ENCODE measurements at places on chromosomes 7 and 10. TPM values are rescaled to one million over a fixed set of nuclear protein-coding genes. Genes with fewer than 3 reads are reported as not detected.

The NANOS1 gene
- 0.05 TPM for total RNA-seq

The HOGA1 gene
- 66.2 TPM for total RNA-seq

The TFAM gene
- total RNA-seq: 17.2 TPM

The MSMB gene
- not detected for total RNA-seq

The ADIRF gene
- 79.3 TPM for total RNA-seq

The FANK1 gene
- not detected for total RNA-seq

The INSYN2A gene
- total RNA-seq: not detected

The EMX2 gene
- total RNA-seq: not detected

The TSPAN33 gene
- total RNA-seq: 33.7 TPM

The GDF2 gene
- 7.2 TPM for total RNA-seq

The CTAGE8 gene
- total RNA-seq: 1.4 TPM

The SUN3 gene
- not detected for total RNA-seq

- no peak for DNase-seq
Observed at GRCh38 chr7:131664570-131664969, 108.1 kb upstream of the PODXL start.

- no peak for DNase-seq
Observed at GRCh38 chr7:69095127-69095526, 503.1 kb upstream of the AUTS2 start.

- DNase-seq: no peak
Observed at GRCh38 chr10:124332426-124332825, 86.3 kb downstream of the OAT start.

DNA sequence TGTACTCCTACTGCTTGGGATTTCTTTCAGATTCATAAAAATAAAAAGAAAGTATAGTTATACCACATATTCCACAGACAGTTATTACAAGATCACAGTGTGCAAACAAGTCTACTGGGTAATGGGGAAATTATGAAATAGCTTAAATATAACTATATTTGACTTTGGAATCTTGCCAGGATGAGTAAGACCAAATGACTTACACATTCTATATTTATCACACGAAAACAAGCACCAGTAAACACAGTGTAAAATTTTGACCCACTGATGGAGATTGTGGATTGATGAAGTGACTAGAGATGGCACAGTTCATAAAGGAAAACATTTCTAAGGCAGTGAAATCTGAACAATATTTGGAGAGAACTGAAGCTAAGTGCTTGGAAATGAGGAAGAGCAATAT lies 339.7 kb downstream of the THSD7A start:
- DNase-seq: no peak

DNA sequence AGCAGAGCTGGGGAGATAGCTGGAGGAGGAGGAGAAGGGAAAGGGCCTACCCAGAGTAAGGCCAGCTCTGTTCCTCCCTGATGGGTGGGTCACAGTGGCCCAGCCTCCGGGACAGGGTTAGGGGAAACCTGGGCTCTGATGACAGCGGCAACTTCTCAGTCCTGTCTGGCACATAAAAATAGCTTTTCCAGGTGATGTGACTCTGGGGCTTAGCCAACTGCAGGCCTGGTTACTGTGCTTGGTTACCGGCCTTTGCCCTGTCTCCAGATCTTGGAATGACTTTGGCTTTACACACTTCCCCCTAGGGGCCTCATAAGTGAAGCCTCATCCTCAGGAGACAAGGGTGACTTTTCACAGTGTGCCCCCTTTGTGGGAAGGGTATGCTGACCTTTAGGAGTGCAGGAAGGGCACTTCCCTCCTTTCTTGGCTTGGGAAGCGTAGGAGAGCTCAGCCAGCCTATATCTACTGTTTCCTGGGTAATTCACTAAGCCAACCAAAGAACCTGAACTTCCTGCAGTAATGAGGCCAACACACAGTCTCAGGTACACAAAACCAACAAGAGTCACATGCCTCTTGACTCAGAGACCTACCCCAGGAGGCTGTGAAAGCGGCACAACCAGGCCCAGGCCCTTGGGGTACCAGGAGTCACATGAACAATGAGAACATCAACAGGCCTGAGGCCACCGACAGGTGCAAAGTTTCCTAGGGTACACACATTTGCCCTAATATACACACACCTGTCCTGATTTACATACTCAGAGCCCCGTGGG lies 11.7 kb upstream of the HILPDA start:
- DNase-seq: no peak

DNA sequence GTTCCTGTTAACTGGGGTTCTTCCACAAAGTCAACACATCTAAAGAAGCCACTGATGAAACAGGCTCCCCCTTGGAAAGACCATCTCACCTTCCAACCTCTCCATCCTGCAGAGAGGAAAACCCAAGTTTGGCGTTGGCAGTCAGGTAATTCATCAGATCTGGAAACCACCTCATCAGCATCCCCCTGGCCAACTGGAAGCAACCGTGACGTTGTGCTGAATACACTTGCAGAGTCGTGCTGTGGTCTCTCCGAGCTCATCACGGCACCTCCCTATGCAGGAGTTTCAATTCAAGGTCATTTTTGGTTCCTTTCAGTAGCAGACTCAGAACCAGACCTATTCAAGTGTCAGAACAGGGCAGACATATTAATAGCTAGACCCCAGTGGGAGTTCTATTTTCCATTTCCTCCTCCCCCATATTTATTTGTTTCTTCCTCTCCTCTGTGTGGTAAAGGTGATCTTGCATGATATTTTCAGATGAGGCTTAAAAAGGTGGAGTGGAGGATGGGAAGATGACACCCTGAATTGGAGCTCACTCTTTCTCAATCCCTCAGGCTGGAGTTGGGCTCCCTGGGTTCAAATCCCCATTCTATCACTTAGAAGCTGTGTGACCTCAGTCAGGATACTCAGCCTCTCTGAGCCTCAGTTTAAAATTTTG lies 149.1 kb upstream of the ADO start:
- DNase-seq: no peak

GRCh38 chr10:73879296-73880173 lies 5.2 kb upstream of the CAMK2G start:
- DNase-seq: peak; percentile 84

GRCh38 chr10:4450981-4451908 lies 374.8 kb upstream of the AKR1E2 start:
- DNase-seq: no peak

DNA sequence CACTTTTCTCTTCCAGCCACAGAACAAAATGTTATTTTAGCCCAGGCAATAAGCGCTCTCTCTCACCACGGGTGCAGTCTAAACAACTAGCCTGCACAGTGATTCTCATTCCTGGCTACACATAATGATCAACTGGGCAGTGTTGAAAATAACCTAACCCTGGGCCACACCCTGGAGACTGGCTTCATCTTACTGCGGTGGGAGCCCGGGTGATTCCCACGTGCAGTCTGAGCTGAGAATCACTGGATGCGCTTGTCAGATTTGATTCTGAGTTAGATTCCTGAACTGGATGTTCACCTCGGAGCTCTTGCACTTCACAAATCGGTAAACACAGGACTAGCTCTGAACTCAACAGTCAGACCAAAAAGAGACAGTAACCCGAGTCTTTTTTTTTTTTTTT lies 14.9 kb downstream of the ZC3HAV1 start:
- no peak for DNase-seq

GRCh38 chr7:15586266-15586665 lies 24.5 kb upstream of the AGMO start:
- DNase-seq: no peak

DNA sequence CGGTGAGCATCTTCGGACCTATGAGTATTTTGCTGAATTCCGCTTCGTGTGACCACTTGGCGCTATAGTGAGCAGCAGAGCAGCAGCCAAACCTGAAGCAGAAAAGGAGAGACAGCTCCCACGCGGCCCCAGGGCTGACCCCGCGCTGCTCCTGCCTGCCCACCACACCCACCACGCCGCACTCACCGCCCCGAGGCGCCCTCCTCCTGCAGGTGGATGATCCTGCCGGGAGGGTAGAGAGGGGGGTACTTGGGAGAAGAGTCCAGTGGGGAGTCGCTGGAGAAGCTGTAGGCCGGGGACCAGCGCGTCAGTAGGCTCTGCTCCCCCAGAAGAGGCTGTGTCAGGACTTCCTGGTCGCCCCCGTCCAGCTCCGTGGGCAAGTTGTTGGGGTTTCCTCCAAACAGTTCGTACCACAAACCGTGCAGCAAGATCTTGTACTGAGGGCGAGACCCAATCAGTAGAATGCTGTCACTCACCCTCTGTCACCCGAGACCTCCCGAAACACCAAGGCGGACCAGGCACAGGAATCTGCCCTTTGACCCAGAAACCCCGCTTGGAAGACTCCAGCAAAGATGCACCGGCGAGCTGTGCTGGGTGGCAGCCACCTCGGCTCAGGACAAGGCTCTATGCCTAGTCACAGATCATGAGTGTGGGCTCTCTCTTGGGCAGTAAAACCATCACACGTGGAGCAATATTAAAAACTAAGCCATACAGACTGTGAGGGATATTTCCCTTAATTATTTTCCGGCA lies 37.6 kb downstream of the DAGLB start:
- DNase-seq: no peak

GRCh38 chr7:13724977-13725566 lies 264.4 kb downstream of the ETV1 start:
- DNase-seq: no peak

DNA sequence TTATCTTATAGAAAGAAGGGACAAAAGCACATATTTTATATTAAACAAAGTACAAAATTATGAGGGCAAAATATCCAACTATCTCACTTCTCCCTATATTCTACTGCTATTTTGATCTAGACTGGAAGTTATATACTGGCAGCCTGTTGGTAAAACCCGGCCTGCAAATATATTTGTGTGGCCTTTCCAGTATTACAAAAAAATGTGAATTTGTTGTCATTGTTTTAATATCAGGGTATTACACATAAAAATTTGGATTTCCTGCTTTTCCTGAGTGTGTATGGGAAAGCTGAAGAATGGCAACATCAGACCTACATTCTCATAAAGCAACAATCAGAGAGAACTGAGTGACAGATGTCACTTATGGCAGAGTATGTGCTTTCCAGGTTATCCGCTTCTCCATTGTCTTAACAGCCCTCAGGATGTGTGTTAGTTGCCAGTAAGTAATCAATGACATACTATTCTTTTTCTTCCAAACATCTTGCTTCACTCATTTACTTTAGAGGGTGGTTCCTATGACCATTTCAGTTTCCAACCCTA lies 7.3 kb downstream of the SYPL1 start:
- no peak for DNase-seq

GRCh38 chr10:13371897-13372470 lies 23.9 kb upstream of the SEPHS1 start:
- DNase-seq: peak; percentile 74

GRCh38 chr10:31650010-31650409 lies 278.6 kb downstream of the ARHGAP12 start:
- no peak for DNase-seq

DNA sequence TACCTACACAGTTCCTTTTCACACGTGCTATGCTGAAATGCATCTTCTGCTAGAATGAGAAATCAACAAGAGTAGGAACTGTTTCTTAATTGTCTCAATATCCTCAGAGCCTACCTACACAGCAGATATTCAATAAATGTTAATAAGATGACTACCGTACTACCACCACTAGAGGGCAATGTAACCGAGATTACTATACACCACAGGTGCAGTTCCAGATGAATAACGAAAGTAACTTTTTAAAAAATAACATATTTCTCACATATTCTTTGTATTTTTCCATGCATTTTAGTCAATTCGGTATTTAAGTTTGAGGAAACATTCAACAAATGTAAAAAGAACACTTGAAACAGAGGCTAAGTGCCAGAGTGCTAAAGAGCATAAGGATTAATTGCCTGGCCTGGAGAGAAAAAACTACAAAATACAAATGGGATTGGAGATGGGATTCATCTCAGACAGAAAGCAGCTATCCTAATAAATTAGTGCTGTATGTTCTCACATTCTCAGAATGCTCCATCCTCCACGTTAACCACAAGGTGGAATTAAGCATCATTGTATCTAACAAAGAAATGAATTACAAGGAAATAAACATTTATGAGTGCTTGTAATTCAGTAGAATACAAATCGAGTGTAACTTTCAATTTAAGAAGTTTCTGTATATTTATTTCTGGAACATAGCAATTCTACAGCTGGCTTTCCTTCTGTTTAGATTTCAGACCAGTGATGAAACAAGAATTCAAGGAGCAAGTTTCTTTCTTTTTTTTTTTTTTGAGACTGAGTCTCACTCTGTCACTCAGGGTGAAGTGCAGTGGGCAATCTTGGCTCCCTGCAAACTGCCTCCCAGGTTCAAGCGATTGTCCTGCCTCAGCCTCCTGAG lies 20.3 kb upstream of the HECTD2 start:
- no peak for DNase-seq

DNA sequence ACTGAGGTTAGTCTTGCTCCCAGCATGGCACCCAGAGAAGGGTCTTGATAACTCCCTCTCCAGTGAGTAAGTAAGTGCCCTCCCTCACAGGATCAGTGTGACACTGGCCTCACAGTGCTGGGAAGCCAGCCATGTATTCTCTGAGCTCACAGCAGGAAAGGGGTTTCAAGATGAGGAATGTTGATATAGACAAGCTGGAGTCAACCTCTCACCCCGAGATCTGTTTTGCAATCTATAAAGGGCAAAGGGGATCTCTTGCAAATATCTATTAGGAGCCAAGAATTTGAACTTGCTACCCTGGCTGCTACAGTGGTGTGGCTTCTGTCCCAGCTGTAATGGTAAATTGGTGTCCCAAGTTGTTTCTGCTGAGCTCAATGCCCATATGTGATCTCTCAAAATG lies 70.2 kb upstream of the ADAM12 start:
- DNase-seq: no peak

DNA sequence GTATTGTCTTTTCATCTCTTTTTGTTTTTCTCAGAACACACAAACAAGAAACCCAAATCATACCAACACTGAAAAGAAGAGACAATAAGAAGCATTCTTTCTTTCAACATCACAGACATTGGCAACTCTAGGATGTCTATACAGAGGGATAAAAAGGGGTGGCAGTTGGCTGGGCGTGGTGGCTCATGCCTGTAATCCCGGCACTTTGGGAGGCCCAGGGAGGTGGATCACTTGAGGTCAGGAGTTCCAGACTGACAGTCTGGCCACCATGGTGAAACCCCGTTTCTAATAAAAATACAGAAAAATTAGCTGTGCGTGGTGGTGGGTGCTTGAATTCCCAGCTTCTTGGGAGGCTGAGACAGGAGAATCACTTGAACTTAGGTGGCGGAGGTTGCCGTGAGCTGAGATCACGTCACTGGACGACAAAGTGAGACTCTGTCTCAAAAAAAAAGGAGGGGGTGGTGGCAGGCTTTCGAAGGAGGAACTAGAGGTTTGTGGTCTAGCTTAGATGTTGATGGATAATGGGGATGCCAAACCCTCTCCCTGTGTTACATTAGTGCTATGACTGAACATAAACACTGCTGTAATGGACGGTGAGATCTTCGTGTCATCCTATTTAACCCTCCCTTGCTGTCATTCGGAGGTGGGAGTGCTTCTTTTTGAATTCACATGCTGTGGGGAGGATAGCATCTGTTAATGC lies 9.4 kb downstream of the CNNM2 start:
- no peak for DNase-seq

DNA sequence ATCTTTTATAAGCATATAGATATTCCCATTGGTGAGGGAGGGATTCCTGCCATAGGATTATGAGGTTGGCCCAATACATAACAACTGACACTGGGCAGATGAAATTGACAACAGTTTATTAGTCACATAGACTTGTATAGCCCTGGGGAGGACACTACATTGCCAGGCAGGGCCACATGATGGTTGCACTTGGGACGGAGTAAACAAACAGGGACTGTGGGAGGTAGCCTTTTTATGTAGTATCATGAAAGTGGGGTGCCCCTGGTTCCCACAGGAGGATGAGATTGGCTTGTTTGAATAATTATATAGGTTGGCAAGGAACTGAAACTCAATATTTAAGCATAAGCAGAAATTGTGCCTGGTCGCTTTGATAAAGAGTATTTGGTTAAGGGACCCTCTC lies 23.5 kb downstream of the TRIM24 start:
- DNase-seq: no peak

- no peak for DNase-seq
Observed at GRCh38 chr10:86204421-86205305, 161.9 kb downstream of the GRID1 start.

All from left lobe of liver (tissue), 2 donors.